ENCODE measurements at places on chromosomes 16 and 17.

DNA sequence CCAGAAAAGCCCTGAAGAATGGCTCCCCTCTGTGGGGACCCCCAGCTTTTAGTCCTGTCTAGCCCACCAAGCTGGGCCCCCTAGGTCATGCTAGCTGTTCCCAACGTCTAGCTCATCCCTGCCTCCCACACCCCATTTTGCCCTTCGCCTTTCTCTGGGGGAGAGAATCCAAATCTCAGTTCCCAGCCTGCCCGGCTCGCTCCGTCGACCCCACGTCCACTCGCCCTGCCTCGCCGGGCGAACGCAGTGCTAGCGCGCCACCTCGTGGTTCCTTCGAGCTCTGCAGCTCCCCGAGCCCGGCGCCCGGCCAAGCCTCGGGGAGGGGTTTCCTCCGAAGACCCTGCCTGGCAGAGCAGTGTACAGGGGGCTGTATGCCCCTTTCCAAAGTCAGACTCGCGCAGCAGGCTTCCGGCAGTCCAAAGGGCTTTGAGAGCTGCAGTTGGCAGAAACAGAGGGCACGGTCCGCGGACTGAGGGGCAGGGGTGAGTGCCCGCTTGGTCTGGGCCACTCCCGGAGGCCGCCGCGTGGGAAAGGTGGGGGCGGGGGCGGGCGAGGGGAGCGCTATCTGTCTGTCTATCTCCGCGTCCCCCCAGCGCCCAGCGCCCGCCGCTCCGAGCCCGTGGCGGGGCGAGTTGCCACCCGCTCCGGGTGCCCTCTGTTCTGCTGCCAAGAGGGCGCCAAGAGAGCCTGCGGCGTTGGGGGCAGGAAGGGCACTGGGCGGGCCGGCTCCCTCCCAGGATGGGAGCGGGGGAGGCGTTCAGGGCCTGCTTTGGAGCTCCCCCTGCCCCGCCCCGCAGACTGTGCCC, 1.7 kb upstream of the DLX3 start:
- no peak for DNase-seq

DNA sequence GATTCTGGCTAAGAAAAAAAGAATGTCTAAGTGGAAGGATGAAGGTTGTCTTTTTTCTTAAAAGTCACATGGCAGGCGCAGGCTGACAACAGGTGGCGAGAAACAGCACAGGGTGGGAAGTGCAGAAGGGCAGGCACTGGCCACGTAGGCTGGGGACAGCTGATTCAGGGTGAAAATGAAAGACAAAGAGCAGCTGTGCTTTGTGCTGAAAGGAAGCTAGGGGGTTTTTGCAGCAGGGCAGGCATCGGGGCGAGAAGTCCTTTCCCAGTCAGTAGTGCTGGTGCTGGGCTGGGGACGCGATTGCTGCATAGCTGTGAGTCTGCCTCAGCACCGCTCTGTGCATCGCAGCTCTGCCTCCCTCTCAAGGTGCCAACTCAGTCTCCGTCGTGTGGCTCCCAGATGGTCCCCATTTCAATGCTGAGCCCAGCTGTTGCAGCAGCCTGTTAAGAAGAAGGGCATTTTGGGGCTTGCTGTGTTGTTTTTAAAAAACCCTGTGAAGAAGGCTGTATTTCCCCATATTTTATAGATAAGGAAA, 183.1 kb upstream of the CCL2 start:
- no peak for DNase-seq

- no peak for DNase-seq
Measured at GRCh38 chr16:65065031-65065430, 56.8 kb downstream of the CDH11 start.

GRCh38 chr17:371583-371982, 19.0 kb upstream of the RPH3AL start:
- no peak for DNase-seq

DNA sequence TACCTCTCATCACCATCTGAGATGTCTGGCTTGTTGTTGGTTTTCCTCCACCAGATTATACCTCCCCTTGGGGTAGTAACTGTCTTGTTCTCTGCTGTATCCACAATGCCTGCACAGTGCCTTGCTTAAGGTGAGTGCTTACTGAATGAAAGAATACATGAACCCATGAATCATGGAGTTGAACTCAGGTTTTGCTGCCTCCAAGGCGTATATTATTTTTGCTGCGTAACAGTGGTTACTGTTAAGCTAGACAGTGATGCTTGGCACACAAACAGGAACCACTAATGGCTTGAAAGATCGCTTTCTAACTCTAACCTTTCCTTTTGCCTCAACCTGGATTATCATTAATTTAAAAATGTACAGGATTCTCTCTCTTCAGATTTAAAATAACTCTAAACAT, 695.8 kb downstream of the TOX3 start:
- no peak for DNase-seq

- no peak for DNase-seq
Measured at GRCh38 chr16:49085686-49086085, 196.0 kb downstream of the CBLN1 start.

DNA sequence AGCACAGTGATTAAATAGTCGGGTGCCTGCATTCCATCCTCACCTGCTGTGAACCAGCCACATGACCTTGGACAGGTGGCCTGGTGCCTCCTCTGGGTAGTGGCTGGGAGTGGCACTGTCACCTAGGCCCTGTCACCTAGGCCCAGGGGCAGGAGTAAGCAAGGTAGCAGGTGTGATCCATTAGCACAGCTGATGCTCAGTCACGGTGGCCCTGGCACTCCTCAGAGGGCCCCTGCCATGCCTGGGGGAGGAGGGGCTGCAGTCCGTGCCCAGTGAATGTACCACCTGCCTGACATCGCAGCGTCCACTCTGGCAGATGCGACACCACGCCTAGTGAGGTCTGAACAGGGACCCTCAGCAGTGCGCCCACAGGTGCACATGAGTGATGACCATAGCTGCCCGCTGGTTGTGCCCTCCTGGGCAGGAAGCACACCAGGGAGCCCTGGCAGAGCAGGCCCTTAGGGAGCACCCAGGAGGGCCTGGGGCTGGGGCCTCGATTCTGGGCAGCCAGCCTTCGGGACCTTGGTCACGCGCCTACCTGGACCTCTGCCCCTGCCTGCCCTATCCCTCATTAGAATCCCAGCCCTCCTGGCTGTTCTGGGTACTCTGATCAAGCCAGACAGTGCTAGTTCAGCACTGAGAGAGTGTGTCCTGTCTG, 33.1 kb upstream of the CRISPLD2 start:
- no peak for DNase-seq

DNA sequence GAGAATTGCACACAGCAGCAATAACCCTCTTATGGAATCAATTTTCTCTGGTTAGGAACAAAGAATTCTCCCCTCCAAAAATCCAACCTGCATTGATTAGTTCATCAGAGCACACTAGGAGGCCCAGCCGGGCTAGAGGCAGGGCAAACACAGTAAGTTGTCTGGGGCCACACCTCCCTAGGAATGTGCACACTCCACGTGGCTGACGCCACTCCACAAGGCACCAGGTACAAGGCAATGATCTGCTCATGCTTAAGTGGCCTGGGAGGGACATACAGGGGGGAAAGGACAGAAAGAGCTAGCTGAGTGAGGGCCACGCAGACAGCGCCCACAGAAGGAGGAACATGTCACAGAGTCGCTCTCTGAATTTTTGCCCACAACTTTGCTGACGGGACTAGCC, 107.6 kb downstream of the SLC39A11 start:
- DNase-seq = no peak

Measured in AG09309 (cell line).